ENCODE measurements at places on chromosomes 2 and 18. TPM values are rescaled to one million over a fixed set of nuclear protein-coding genes. Genes with fewer than 3 reads are reported as not detected.
A peak's percentile ranks its signal among the peaks of the same experiment; 100 is the strongest.

The GPR39 gene
- total RNA-seq: 0.22 TPM

The ANKRD30BL gene
- not detected for total RNA-seq

The DYNAP gene
- total RNA-seq: not detected

The HNMT gene
- 63.9 TPM for total RNA-seq

The UGT1A8 gene
- not detected for total RNA-seq

The DNAH7 gene
- total RNA-seq: 5.0 TPM

The THADA gene
- total RNA-seq: 46.5 TPM

The POTEI gene
- not detected for total RNA-seq

The WDR54 gene
- 17.1 TPM for total RNA-seq

The NETO1 gene
- 0.59 TPM for total RNA-seq

The ELOA2 gene
- total RNA-seq: not detected

The COL6A3 gene
- total RNA-seq: 228 TPM

The CRYGD gene
- not detected for total RNA-seq

The SERPINB13 gene
- total RNA-seq: not detected

The CTDSP1 gene
- 122 TPM for total RNA-seq

- peak; percentile 44 for DNase-seq
- peak overlapping the region; percentile 71 for H3K27ac ChIP-seq
- H3K36me3 ChIP-seq: no peaks in the 10 kb centered on the region
- H3K4me3 ChIP-seq: peak overlapping the region; percentile 69
These were observed 643 bp downstream of the PLCL1 start for GRCh38 chr2:197804758-197805714.

GRCh38 chr2:161096336-161096735 is 63.9 kb upstream of the TANK start:
- DNase-seq: no peak
- no peak overlapping the region for H3K4me3 ChIP-seq
- H3K27ac ChIP-seq: no peak overlapping the region
- H3K4me1 ChIP-seq: peaks cover 4% of the 10 kb centered on the region
- H3K36me3 ChIP-seq: no peaks in the 10 kb centered on the region

- H3K4me1 ChIP-seq: peaks cover 13% of the 10 kb centered on the region
- H3K4me3 ChIP-seq: no peak overlapping the region
- peak overlapping the region; percentile 88 for H3K27ac ChIP-seq
- H3K27me3 ChIP-seq: no peaks in the 10 kb centered on the region
These were observed 34.7 kb upstream of the MRPL33 start for GRCh38 chr2:27736890-27737204.

GRCh38 chr2:223508372-223508771 is 93.8 kb downstream of the SCG2 start:
- no peaks in the 10 kb centered on the region for H3K36me3 ChIP-seq
- no peak overlapping the region for H3K27ac ChIP-seq
- no peak for DNase-seq
- H3K27me3 ChIP-seq: no peaks in the 10 kb centered on the region
- no peaks in the 10 kb centered on the region for H3K4me1 ChIP-seq

GRCh38 chr2:62184512-62185230 is 11.2 kb upstream of the B3GNT2 start:
- DNase-seq: no peak
- no peak overlapping the region for H3K27ac ChIP-seq
- peaks cover 8% of the 10 kb centered on the region for H3K4me1 ChIP-seq
- H3K36me3 ChIP-seq: no peaks in the 10 kb centered on the region
- no peak overlapping the region for H3K4me3 ChIP-seq
- no peaks in the 10 kb centered on the region for H3K27me3 ChIP-seq

DNA sequence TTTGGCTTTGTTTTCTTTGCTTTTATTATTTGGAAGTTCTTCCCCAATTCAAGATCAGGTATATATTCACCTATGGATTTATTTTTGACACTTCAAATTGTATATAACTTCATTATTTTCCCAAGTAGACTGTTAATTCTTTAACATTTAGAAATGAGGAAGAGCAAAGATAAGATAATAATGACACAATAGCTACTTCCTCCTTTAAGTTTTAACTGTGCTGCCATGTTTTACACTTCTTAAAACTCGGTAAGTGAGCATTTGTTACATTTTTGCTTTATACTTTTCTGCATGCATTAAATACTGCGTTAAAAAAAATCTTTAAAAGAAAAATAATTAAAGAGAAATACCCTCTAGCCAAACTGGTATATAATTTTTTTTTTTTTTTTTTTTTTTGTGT is 32.5 kb downstream of the SLC66A3 start:
- DNase-seq: no peak
- no peak overlapping the region for H3K4me3 ChIP-seq
- no peaks in the 10 kb centered on the region for H3K36me3 ChIP-seq
- H3K27me3 ChIP-seq: no peaks in the 10 kb centered on the region
- no peak overlapping the region for H3K27ac ChIP-seq
- H3K4me1 ChIP-seq: no peaks in the 10 kb centered on the region

DNA sequence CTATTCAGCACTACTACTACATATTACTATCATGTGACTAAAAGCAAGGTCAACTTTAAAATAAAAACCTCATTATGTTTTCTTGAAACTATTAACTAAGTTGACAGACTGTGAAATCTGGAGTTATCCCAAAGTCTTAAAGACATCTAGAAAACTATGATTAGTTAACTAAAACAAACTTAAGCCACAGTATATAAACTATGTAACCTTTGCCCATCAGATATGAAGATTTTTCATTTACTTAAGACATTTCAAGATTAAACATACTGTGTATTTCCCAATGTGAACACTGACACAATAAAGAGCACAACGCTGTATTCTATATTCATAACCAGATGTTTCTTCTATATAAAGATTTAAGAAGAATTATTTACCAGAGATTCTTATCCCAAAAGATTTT is 33.5 kb upstream of the CACNB4 start:
- H3K36me3 ChIP-seq: no peaks in the 10 kb centered on the region
- H3K27ac ChIP-seq: no peak overlapping the region
- H3K4me1 ChIP-seq: no peaks in the 10 kb centered on the region
- no peak for DNase-seq
- no peaks in the 10 kb centered on the region for H3K27me3 ChIP-seq

DNA sequence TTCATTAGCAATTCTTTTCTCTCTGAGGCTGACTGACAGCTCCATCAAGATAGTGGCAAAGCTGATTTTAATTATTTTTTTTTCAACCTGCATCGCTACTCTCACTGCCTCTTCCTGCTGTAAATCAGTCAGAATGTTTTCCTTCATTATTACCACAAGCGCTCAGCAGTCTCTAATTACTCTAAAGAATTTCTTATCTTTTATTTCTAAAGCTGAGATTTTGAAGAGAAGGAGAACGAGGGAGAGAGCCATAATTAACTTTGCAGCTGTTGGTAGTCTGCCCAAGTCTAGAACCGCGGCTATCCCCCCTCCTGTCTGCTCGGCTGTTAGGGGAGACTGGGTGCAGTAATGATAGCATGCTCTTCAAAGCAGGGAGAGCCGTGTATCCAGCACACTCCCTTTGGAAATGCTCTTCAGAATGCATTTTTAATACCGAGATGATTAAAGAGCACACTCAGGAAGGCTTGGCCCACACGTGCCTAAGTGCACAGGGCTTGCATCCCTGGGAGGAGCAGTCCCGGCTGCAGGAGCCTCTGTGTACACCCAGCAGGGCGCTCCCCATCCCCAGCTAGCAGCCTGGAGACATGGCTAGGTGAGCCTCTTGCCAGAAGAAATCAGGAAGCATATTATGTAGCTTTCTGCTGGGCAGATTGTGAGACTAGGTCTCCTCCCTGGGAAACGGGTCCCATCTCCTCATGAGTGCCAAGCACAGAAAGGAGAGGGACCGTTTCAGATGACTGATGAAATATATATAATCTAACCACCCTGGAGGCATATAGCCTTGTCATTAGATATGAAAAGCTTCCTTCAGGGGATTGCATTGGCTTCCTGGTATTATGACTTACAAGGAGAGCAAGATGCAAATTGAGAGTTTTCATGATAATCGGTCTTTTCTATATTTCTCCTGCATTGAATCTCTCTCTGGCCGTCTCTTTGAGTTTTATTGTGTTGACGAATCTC is 555.2 kb downstream of the CMPK2 start:
- no peak overlapping the region for H3K4me3 ChIP-seq
- no peak overlapping the region for H3K27ac ChIP-seq
- H3K4me1 ChIP-seq: no peaks in the 10 kb centered on the region
- H3K36me3 ChIP-seq: no peaks in the 10 kb centered on the region
- no peaks in the 10 kb centered on the region for H3K27me3 ChIP-seq

GRCh38 chr2:36079793-36080192 is 275.8 kb upstream of the CRIM1 start:
- H3K27ac ChIP-seq: no peak overlapping the region
- no peaks in the 10 kb centered on the region for H3K27me3 ChIP-seq
- no peak for DNase-seq
- H3K4me1 ChIP-seq: no peaks in the 10 kb centered on the region
- H3K36me3 ChIP-seq: no peaks in the 10 kb centered on the region

- H3K27ac ChIP-seq: peak overlapping the region; percentile 93
- DNase-seq: peak; percentile 7
- H3K36me3 ChIP-seq: peaks cover 11% of the 10 kb centered on the region
- peak overlapping the region; percentile 94 for H3K4me3 ChIP-seq
- H3K4me1 ChIP-seq: no peaks in the 10 kb centered on the region
- no peaks in the 10 kb centered on the region for H3K27me3 ChIP-seq
These were observed 604 bp downstream of the RALBP1 start for GRCh38 chr18:9475643-9476591.

DNA sequence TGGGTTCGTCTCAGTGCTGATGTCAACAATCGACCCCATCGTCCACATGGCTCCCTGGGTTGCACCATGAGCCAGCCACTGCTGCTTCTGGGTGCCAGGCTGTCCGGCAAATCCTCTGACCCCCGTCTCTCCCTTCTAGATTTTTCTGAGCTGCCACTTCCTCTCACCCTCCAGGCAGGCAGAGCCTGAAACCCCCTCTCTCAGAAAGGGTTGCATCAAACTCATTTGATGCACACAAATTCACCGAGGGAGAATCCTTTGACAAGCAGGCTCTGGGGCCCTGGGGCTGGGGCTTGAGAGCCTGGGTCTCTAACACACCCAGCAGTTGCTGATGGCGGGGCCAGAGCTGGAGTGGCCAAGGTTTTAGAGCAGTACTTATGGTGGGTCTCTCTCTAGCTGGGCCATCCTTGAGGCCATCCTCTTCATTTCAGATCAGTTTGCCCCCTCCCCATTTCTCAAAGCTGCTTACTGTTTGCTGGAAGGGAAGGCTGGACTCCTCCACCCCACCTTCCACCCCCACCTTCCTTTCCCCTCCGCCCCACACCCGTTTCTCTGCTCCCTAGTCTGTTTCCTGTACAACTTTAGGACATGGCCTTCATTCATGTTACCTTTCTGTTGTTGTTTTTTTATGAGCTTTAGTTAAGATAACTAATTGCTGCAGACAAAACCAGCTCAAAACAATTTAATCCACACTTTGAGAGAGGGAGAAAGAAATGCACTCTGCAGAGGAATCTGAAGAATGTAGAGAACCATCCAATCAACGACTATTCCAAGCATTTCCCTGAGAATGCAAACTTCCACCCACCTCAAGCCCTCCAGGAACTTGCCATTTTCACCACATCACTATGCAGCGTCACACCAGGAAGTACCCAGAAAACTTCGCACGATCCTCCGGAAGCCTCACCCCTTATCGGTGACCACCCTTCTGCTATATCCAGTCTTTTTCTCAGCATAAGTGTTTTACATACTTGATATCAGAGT is 69.5 kb downstream of the ARL4C start:
- H3K27ac ChIP-seq: no peak overlapping the region
- H3K4me1 ChIP-seq: no peaks in the 10 kb centered on the region
- no peak for DNase-seq
- no peak overlapping the region for H3K4me3 ChIP-seq
- no peaks in the 10 kb centered on the region for H3K27me3 ChIP-seq

- no peak overlapping the region for H3K27ac ChIP-seq
- H3K27me3 ChIP-seq: peaks cover 29% of the 10 kb centered on the region
- DNase-seq: no peak
- H3K36me3 ChIP-seq: no peaks in the 10 kb centered on the region
These were observed 16.3 kb downstream of the DYSF start for GRCh38 chr2:71469403-71470398.

- no peak for DNase-seq
- H3K27me3 ChIP-seq: no peaks in the 10 kb centered on the region
- peak overlapping the region; percentile 96 for H3K27ac ChIP-seq
- H3K4me3 ChIP-seq: peak overlapping the region; percentile 67
- no peaks in the 10 kb centered on the region for H3K4me1 ChIP-seq
These were observed 1.2 kb downstream of the SLC35F5 start for GRCh38 chr2:113755035-113755834.

DNA sequence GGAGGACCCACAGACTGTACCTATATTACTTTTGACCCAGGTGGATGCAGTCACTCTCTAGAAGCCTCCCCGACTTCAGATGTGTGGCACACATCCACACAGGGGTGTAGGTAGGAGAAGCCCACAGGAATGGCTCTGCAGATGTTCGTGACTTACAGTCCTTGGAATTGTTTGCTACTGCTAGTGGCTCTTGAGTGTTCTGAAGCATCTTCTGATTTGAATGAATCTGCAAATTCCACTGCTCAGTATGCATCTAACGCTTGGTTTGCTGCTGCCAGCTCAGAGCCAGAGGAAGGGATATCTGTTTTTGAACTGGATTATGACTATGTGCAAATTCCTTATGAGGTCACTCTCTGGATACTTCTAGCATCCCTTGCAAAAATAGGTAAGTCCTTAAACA is 605 bp downstream of the SLC9A4 start:
- no peak for DNase-seq
- no peak overlapping the region for H3K27ac ChIP-seq

- no peaks in the 10 kb centered on the region for H3K4me1 ChIP-seq
- H3K27ac ChIP-seq: no peak overlapping the region
- no peak for DNase-seq
- no peak overlapping the region for H3K4me3 ChIP-seq
- no peaks in the 10 kb centered on the region for H3K36me3 ChIP-seq
- no peaks in the 10 kb centered on the region for H3K27me3 ChIP-seq
These were observed 1377.9 kb downstream of the RPIA start for GRCh38 chr2:90069290-90069894.

- no peak for DNase-seq
- H3K27me3 ChIP-seq: no peaks in the 10 kb centered on the region
- no peak overlapping the region for H3K27ac ChIP-seq
- H3K36me3 ChIP-seq: no peaks in the 10 kb centered on the region
These were observed 65.3 kb upstream of the RIT2 start for GRCh38 chr18:43180814-43181213.

GRCh38 chr2:200223205-200223784 is 83.2 kb upstream of the SPATS2L start:
- DNase-seq: no peak
- no peak overlapping the region for H3K4me3 ChIP-seq
- peaks cover 26% of the 10 kb centered on the region for H3K4me1 ChIP-seq
- no peaks in the 10 kb centered on the region for H3K36me3 ChIP-seq
- H3K27ac ChIP-seq: no peak overlapping the region
- no peaks in the 10 kb centered on the region for H3K27me3 ChIP-seq

- H3K36me3 ChIP-seq: no peaks in the 10 kb centered on the region
- no peaks in the 10 kb centered on the region for H3K27me3 ChIP-seq
- no peak for DNase-seq
- no peaks in the 10 kb centered on the region for H3K4me1 ChIP-seq
- H3K27ac ChIP-seq: peak overlapping the region; percentile 32
These were observed 58.7 kb downstream of the SNORC start for GRCh38 chr2:232928551-232929302.

- H3K4me3 ChIP-seq: no peak overlapping the region
- H3K27ac ChIP-seq: no peak overlapping the region
- H3K27me3 ChIP-seq: no peaks in the 10 kb centered on the region
- H3K4me1 ChIP-seq: no peaks in the 10 kb centered on the region
- H3K36me3 ChIP-seq: no peaks in the 10 kb centered on the region
- DNase-seq: no peak
These were observed 30.8 kb downstream of the CREG2 start for GRCh38 chr2:101356521-101356920.
